ENCODE measurements at places on chromosomes 7 and 10.
A peak's percentile ranks its signal among the peaks of the same experiment; 100 is the strongest.

DNA sequence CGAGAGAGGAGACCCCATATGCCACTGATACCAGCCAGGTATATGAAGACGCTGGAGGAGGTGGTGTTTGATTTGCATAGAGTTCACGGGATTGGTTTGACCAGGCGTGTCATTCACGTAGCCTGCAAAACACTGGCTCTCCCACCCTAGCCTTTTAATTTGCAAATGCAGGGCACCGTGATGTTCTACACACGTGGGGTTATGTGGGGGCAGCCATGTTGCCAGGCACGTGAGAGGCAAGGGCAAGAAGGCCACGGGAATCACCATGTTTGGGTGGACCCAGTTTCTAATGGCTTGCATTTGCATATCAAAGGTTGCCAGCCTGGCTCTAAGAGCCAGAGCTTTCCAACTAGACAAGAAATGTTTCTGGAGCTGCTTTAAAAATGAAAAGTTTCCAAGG is 117.2 kb upstream of the LYZL1 start:
- DNase-seq, result no peak

DNA sequence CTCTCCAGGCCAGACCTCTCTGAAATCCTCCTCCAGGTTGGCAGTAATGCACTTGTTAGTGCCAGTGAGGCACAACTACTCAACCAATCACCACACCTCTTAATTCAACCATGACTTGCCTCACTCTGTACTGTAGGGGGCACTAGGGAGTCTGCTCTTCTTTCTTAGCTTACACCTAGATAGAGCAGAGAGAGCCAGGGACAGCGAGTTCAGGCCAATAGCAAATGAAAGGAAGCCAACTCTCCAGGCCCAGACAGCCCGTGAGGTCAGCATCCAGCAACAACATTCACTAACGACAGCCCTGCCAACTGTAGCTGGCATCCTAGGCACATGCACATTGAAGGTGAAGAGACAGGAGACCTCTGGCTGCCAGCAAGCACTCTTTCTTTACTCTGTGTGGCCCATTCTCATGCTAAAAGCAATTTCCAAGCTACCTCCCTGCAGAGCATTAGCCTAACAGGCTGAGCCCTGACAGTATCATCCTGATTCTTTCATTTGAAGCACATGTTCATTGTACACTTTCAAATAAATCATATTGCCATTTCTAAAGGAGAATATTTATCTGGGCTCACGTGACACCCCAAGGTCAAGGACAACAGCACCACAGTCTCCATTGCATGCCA is 136.3 kb downstream of the DPY19L1 start:
- DNase-seq, result no peak

GRCh38 chr7:112898432-112899290 is 108.5 kb upstream of the TMEM168 start:
- DNase-seq, result no peak

GRCh38 chr7:2670720-2671391 is 17.1 kb upstream of the AMZ1 start:
- peak; percentile 70 for DNase-seq

- DNase-seq, result no peak
These were observed 564.3 kb downstream of the LRMDA start for GRCh38 chr10:75995720-75996119.

DNA sequence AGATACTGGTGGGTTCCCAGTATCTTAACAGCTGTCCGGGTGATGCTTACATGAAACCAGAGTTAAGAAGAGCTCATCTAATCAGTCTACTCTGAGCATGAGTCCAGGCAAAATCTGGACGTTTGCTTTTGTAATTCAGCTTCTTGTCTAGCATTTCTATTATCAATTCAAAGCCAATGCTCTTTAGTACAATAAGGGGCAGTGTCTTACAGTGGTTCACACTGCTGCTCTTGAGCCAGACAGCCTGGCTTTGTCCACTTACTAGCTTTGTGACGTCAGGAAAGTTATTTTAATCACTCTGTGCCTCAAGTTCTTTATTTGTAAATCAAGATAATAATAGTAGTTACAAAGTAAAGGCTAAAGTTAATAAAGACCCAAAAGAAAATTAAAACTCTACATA is 227.3 kb upstream of the TCF7L2 start:
- DNase-seq, result no peak

GRCh38 chr10:113025487-113025886 is 75.4 kb downstream of the TCF7L2 start:
- no peak for DNase-seq

- DNase-seq, result no peak
These were observed 19.2 kb downstream of the CRPPA start for GRCh38 chr7:16402091-16402490.

GRCh38 chr7:84502239-84502638 is 307.6 kb upstream of the SEMA3A start:
- no peak for DNase-seq

- no peak for DNase-seq
These were observed 303.3 kb upstream of the COBL start for GRCh38 chr7:51619880-51620279.
